Activated CD8-positive, alpha-beta T cell treated with anti-CD3 and anti-CD28 coated beads for 36 hours (primary cell): ENCODE measurements at places on chromosomes 7 and 10. TPM values are rescaled to one million over a fixed set of nuclear protein-coding genes. Genes with fewer than 3 reads are reported as not detected.

The TRIL gene
- total RNA-seq = not detected

The C10orf105 gene
- total RNA-seq = 0.16 TPM

The ENTPD7 gene
- 2.2 TPM for total RNA-seq

The EN2 gene
- total RNA-seq = not detected

The CDH23 gene
- total RNA-seq = 2.7 TPM

The ZNF804B gene
- total RNA-seq = not detected

The ASIC3 gene
- 3.7 TPM for total RNA-seq
